ENCODE measurements at places on chromosomes 3 and 15.

DNA sequence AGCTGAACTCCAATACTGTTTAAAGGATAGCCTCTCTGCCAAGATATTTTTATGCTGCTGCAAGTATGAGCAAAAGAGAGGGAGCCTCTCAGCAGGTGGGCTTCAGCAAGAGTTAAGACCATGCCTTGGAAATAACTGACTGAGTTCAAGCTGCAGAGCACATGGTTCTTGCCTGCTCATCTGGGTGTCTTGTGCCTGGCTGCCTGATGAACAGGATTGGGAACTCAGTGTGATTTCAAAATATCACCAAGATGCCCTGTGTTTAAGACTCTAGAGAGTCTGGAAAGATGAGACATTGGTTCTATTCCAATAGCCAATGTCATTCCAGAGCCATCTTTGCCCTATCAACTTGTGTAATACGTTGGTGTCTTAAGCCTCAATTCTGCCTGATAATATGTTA is 147.5 kb upstream of the VEPH1 start:
- no peak for DNase-seq

GRCh38 chr15:80026310-80026709 is 33.2 kb upstream of the ZFAND6 start:
- no peak for DNase-seq

GRCh38 chr3:106611841-106612240 is 743.0 kb upstream of the CBLB start:
- DNase-seq = no peak

- no peak for DNase-seq
Measured at GRCh38 chr15:83983634-83984458, 251.7 kb upstream of the GOLGA6L4 start.

DNA sequence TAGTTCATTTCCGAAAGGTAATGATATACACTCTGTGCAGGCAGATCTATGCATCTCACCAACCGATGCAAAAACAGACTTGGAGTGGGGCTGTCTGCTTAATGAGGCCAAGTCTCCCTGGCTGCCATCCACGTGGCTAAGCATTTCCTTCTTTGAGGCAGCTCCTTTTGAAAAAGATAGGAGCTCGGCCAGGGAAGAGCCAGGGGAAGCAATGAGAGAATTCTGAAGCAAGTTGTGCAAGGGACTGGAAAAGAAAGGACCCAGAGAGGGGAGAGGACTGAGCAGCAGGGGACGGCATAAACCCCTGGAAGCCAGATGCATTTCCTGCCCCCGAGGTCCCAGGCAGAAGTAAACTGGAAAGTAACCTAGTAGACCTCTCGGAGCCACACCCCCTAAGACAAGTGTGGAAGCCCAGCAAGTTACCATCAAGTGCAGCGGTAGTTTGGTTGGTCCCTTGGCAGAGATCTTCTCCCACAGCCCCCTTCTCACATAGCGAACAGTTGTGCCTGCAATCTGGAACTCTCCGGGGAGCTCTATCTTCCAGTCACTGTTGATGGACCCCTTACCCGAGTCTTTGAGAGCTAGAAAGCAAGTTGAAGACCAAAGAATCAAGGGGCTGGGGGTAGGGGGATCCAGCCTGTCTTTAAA is 288.2 kb downstream of the ADAMTS17 start:
- DNase-seq = no peak

DNA sequence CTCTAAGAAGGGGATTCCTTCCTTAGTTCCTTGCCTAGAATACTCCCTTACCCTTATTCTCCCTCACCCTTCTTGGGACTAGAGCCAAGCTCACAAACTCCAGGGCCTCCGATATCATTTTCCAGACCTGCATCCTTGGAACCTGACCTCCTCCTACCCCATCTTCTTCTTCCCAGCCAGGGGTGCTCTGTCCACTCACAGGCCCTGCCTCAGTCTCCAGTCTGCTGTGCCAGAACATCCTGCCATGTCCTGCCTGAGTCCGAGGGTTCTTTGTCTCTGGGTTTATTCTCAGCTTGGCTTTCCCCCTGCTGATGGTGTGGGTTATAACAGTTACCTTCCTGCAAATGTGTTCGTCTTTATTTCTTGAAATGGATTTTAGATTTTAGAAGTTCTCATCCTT is 59.9 kb upstream of the MCF2L2 start:
- DNase-seq = no peak

DNA sequence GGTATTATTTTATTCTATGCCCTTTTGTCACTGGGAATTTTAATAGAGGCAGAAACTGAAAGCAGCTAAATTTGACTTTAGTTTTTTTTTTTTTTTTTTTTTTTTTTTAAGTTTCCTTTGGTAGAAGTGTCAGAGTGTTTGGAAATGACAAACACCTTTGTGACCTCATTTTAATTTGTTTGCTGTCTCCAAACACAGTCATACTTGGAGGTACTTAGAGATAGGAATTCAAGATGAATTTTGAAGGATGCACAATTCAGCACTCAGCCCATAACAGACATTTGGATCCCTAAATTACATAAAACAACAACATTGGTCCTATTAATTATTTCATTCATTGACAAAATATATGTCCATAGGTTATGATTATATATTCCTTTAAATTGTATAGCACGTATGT is 43.4 kb upstream of the NAALADL2 start:
- DNase-seq = no peak

GRCh38 chr3:42174679-42175385 is 83.7 kb downstream of the TRAK1 start:
- DNase-seq = no peak

GRCh38 chr3:46065294-46065705 is 38.0 kb upstream of the XCR1 start:
- no peak for DNase-seq

DNA sequence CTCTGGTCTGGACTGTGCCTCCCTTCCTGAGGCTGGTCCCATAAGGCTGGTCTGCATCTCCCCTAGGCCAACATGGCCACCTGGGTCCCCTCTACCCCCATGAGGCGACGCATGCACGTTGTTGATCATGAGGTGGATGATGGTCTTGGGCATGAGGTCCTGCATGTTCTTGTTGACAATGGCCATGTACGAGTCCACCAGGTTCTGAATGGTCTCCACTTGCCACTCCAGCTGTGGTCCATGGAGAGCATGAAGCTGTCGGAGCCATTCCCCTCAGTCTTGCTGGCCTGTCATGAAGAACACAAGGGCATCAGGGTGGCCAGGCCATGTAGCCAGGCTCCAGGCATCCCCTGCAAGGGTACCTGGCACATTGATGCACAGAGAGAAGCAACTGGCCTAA is 27.1 kb upstream of the CSPG4 start:
- DNase-seq = no peak

GRCh38 chr3:24220859-24221657 is 273.6 kb downstream of the THRB start:
- peak; percentile 96 for DNase-seq

DNA sequence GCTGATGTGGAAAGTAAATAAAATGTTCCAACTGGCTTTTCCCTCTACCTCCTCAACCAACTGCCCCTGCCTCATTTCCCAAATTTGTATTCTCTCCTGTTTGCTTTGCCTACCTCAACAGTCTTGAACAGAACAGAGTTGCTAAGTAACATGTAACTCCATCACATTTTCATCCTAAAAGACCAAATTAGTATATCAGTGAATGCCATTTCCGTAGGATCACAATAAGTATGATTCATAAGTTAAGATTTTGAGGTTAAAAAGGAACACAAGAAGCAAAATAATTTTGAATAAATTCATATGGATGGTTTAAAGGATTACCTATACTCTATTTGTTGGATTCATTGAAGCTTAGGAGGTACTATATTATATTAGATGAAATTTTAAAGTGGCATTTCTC is 154.9 kb downstream of the ECT2 start:
- DNase-seq = no peak

- no peak for DNase-seq
Measured at GRCh38 chr15:33016405-33017024, 178.0 kb downstream of the FMN1 start.

GRCh38 chr3:492586-493316 is 296.2 kb downstream of the CHL1 start:
- no peak for DNase-seq

GRCh38 chr3:135487261-135487660 is 478.3 kb upstream of the PPP2R3A start:
- DNase-seq = no peak

- DNase-seq = no peak
Measured at GRCh38 chr3:126553284-126554084, 5.2 kb downstream of the C3orf22 start.

- no peak for DNase-seq
Measured at GRCh38 chr3:69462022-69462825, 76.3 kb upstream of the FRMD4B start.

- DNase-seq = no peak
Measured at GRCh38 chr3:128366136-128366535, 100.6 kb downstream of the DNAJB8 start.

- DNase-seq = no peak
Measured at GRCh38 chr15:92460023-92460422, 66.3 kb downstream of the ST8SIA2 start.

GRCh38 chr3:146747051-146747450 is 141.9 kb upstream of the PLSCR5 start:
- peak; percentile 42 for DNase-seq

DNA sequence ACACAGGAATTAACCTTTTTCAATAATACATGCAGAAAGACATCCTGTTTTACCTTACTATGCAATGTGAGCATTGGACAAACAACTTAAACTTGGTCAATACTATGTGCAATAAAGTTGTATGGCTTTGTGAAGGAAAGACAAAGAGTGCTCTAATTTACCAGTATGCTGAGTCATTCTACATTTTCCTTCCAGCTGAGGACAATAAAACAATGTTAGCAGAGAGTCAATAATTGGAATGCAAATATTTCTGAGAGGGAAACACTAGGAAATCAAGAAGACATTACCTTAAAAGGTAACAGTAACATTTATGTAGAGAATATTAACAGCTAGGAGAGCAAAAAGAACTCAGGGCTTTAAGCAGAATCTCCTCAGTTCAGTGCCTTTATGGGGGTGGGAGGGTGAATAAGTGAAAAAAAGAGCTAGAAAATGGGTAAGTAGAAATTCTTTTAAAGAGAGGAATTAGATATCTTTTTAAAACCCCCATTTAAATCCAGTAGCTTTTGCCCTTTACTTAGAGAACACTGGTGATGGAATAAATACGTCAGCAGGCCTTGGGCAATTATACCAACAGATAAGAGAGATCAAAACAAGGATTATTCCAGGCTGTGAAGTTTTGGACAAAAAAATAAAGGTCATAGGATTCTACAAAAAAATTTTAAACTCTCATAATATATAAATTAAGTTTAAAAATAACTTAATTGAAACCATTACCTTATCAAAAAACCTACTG is 11.6 kb upstream of the HGD start:
- peak; percentile 74 for DNase-seq

DNA sequence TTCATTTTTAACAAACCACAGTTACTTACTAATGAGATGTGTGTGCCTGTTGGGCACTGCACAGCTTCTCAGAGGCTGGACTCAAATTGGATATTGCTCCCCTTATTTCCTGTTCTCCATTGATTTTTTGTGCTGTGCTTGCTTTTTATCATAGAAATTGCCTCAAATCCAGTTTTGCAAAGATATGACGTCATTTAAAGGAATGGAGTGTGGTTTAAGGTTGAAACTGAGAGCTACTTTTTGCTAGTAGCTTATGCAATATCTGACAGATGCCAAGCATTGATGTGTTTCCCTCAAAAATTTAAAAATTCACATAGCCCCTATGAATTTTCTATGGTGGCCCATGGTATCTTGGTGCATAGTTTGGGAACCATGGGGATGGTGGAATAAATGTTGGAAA is 67.7 kb upstream of the ROPN1 start:
- peak; percentile 80 for DNase-seq

DNA sequence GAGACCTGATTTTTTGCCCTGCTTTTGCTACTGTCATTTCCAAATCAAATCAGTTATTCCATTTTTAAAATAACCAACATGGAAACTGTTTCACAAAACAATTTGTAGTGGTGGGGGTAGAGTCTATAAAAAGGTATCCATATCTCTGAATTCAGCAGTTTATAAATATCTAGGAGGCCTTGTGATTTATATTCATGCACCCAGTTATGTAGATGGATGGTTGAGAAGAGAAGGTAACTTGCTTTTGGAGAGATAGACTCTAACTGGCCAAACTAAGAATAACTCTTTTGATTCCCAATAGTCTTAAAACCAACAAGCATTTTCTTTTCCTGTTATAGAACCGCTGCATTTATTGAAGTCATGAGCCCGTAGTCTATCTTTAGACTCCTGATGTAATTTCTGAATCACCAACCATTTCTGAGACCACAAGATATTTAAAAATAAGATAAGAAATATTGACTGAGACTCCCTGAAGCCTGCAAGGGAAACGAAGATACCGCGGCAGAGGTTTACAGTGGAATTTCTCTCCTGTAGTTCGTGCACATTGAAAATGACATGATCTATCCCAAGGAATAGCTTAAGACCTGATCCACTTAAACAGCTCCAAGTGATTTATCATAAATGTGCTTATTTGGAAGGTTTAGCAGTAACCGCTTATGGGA is 68.5 kb downstream of the SAMMSON start:
- DNase-seq = peak; percentile 50

DNA sequence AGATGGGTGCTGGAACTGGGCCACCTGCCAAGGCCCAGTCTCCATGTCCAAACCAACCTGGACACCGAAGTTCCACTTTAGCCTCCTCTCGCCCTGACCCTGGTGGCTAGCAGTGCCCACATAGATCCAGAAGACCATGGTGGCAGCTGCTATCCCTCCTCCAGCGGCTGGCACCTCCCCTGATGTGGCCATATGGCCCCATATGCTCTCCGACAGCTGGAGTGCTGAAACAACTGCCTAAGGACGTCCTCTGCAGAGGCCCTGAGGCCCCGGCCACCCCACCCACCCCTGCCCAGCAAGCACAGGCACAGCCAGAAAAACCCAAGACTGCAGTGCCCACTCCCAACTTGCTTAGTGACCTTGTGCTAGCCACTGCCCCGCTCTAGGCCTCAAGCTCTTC is 182.3 kb upstream of the LINGO1 start:
- DNase-seq = no peak

DNA sequence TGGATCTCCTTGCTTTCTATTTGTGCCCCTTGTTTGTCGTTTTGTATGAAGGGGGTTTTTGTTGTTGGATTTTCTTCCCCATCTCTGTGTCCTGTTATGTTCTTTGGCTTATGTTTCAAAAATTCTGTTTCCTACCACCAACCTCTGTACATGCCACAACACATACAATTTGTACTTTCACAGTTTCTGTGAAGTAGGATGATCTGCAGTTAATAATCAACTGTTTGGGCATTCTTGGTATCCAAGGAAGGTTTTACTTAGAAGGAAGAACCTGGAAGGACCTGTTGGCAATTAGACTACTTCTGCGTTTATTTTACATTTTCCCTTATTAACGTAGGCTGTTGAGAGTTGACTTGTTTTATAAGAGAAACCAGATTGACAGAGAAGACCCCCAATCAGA is 8.3 kb downstream of the SETD5 start:
- no peak for DNase-seq

DNA sequence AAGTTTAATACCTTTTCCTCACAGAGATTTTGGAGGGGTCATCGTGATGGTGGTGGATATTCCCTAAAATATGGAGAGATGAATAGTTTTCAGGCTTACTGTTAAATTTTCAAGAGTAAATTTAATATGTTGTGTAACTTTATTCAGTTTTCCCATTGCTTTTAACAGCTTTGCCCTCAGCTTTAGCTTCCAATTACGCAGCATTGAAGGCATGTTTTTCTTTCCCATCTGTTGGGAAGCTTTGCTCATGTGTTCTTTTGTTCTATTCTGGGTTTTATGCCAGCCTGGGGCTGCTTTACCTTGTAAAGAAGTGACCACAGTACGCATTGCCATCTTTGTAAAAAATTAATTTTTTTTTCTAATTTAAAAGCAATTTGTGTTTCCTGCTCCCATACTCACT is 151.5 kb downstream of the B3GALNT1 start:
- no peak for DNase-seq

GRCh38 chr3:125319765-125320164 is 55.4 kb downstream of the ZNF148 start:
- no peak for DNase-seq
